ENCODE measurements at places on chromosomes 2 and 18. TPM values are rescaled to one million over a fixed set of nuclear protein-coding genes. Genes with fewer than 3 reads are reported as not detected.
A peak's percentile ranks its signal among the peaks of the same experiment; 100 is the strongest.

GRCh38 chr18:78292618-78293380, 686.8 kb upstream of the SALL3 start:
- no peak for ATAC-seq

DNA sequence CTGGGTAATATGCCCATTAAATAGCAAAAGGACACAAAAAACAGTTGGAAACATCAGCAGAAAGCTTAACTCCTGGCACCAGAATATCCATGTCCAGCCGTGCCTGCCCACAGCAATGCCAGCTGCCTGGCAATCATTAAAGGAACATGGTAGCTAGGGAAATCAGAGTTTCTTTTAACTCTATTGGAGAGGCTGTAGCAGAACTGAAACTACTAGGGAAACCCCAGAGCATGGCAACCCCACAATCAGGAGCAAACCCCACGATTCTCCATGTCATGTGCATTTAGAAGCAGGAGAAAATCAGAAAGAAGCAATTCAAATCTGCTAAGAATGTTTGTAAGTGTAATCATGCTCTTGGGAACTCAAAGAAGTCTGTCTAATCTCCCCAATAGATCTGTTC, 409.0 kb upstream of the SMIM21 start:
- no peak for ATAC-seq

DNA sequence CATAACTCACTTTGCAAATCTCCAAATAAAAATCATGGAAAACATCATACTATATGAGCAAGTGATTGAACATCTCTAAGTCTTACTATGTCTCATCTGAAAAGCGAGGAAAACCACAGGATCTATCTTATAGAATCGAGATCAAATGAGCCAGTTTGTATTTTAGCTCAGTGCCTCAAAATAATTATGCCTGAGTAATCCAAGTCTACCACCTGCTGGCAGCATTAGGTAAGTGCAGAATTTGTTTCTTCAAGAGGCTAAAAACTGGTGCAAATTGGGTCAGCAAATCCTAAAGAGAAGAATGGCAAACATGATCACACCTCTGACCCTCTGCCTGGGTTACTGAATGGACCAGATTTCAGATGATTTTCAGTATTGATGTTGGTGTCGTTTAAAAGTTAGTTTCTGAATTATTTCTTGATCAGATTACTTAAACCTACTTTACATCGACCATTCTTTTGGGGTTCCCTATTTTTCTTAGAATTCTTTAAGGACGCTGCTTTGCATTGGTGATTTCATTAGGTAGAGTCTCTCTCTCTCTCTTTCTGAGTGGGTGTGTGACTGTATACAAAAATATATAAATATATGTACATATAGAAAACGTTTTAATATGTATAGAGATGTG, 12.7 kb upstream of the FHOD3 start:
- ATAC-seq = peak; percentile 69

DNA sequence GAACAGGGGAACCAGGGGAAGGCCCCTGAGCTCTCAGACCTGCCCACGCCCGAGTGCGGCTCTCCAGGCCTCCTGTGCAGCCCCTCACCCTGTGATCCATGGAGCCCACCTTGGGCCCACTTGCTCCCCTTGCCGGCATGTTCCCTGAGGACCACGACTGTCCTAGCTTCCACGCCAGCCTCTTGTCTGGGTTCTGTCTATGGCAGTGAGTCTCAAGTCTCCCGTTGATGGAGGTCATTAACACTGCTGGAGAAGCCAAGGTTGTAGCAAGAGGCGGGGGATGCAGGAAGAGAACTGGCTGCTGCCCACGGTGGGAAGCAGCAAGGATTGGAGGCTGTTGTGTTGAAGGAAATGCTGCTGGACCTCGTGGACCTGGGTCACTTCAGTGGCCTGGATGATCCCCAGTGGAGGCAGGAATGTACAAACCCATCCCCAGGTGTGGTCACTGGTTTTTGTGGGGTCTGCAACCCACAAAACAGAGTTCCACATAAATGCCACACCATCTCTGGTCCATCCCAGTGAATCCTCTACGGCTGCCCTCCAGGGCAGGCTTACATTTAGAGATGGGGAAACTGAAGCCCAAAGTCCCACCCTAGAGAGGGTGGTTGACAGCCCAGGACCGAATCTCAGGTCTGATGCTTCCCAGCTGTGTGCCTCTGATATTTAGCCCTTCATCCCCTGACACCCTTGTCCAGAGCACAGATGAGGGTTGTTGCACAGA, 150.3 kb downstream of the NDUFA10 start:
- ATAC-seq = no peak

GRCh38 chr2:10057231-10058107, 14.1 kb downstream of the KLF11 start:
- peak; percentile 52 for ATAC-seq

DNA sequence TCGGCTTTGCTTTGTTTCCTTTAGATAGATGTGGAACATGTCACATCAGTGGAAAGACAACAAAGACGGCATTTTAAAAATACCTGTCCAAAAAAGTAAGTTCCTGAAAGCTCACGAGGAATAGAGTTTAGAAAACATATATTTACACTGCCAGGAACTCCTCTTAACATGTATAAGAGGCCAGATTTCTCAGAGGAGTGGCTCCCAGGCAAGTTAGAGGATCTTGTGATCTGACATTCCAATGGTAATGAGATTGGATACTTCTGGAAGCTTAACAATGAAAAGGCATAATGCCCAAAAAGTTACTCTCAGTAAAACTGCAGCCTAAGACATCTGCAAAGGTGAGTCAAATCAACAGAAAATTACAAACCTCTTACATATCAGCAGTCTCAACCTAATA, 77.1 kb downstream of the CYRIA start:
- no peak for ATAC-seq

- no peak for ATAC-seq
Measured at GRCh38 chr2:231940795-231941194, 14.6 kb upstream of the NPPC start.

DNA sequence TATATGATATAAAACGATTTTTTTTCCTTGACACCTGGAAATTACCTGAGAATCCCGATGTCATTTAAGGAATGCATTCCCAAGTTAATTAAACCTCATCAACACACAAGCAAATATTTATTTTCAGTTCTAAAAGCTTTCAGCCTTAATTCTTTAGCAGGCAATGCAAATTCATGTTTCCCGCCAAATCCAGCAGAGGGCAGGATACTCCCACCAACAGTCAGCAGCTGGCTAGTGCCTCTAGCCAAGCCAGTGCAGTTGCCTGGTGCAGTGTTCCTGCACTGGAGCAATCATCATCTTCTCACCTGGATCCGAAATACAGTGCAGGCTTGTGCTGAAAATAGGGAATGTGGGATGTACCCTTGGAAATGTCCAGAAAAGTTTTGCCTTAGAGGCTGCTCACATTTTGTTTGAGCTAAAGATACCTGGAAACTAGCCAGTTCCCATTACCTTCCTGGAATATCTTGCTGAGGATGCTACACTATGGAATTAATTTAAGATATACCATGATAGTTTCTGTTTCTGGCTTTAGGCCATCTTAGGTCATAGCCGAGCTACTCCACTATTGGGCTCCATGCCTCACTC, 48.4 kb upstream of the CYTIP start:
- ATAC-seq = peak; percentile 76

- no peak for ATAC-seq
Measured at GRCh38 chr2:209146682-209147320, 277.0 kb upstream of the MAP2 start.

DNA sequence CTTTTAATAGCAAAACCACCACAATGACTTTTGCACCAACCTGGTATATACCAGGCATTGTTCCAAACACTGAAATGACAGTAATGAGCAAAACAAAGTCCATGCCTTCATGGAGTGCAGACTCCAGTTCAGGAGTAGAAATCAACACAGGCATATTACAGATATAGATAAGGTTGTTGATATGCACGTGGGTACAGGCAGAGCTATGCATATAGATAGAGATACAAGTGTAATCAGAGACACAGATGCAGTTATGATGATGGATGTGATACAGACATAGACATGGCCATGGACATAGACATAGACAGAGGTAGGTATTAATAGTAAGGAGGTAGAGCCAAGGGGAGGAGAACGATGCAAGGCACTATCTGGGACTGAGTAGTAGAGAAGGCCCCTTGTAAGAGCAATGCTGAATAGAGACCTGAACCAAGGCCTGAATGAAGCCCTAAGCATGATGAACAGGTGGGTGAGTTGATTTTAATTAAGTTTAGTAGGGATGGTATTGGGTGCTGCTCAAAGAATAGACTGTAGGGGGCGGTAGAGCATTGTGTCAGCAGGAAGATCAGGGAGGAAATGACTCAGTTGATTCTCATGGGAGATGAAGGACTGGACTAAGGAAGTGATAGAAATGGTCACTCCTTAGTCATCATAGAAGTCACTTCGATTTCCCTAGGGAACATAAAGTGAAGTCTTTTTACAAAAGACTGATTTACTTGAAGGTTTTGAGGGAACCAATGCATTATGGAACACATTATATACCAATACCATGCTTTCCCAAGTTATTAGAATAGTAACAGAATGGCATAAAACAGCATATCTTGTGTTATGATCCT, 39.4 kb downstream of the CMPK2 start:
- ATAC-seq = peak; percentile 95

GRCh38 chr2:45257820-45258219, 248.6 kb upstream of the SIX2 start:
- ATAC-seq = no peak

- ATAC-seq = no peak
Measured at GRCh38 chr2:130351711-130352110, 4.1 kb upstream of the PTPN18 start.

DNA sequence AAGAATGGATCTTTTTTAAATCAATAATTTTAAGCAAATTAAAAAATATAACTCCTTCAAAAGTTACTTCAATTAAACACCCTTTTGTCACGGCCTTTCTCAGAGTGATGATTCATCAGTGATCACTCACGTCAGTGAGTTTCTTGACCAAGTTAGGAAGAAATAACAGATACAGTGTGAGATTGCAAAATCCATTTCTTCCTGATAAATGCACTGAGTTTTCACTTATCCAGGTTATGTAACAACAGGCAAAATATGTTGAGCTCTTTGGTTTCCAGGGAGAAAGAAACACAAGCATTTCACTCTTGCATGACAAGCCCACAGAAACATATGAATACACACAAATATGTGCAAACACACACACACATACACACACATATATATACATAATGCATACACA, 195.9 kb upstream of the CYRIA start:
- peak; percentile 46 for ATAC-seq

DNA sequence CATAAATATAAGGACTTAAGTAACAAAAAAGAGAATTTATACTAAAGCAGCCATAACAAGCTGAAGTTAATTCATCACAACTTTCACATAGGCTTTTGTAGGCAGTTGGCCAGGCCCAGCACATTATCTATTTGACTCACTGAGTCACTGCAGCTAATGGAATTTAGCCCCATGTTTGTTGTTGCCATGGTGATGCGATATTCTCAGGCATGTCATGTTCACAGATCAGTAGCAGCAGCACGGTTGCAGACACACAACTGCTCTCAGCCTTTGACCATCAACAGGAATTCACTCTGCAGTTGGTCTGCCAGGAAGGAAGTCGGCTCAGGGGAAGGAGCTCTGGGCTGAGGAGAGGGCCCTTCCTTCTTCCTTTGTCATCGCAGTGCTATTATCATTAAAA, 639.8 kb downstream of the TMEM182 start:
- no peak for ATAC-seq

- no peak for ATAC-seq
Measured at GRCh38 chr2:235206399-235206798, 254.6 kb downstream of the SH3BP4 start.

- no peak for ATAC-seq
Measured at GRCh38 chr18:3526421-3527354, 76.7 kb downstream of the TGIF1 start.

GRCh38 chr2:102439065-102439695, 16.2 kb downstream of the IL18RAP start:
- peak; percentile 66 for ATAC-seq

DNA sequence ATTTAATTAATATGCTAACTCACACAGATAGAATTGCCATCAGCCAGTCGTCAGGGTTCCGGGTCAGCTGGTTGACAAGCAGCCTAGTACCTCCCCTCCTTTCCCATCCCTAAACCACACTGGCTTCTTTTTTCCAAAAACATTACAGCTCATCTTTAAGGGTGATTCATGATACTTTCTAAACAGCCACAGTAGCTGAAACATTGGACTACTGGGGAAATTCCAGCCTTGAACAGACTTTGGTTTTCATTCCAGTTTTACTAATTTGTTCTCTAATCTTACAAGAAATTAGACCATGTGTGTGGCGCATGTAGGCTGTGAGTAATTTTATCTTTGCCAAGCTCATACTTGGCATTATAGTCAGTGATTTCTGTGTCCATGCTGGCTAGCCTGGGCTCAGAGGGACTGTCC, 110.8 kb downstream of the FMNL2 start:
- ATAC-seq = peak; percentile 59

GRCh38 chr2:217742841-217743240, 260.0 kb downstream of the TNS1 start:
- no peak for ATAC-seq

- no peak for ATAC-seq
Measured at GRCh38 chr2:215904101-215904500, 109.2 kb downstream of the MREG start.

DNA sequence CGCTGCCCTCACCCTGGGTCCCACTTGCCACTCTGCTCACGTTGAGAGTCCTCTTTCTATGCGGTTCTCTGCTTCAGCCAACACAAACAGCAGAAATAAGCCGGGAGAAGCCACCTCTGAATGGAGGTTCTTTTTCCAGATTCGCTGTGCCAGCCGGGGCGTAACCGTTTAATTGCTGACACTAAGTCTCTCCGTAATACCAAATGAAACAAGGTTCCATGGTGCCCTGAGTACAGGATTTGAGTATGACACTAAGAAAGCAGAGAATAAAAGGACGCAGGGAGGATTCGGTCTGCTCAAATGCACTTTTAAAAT, 37.6 kb downstream of the CTIF start:
- no peak for ATAC-seq

DNA sequence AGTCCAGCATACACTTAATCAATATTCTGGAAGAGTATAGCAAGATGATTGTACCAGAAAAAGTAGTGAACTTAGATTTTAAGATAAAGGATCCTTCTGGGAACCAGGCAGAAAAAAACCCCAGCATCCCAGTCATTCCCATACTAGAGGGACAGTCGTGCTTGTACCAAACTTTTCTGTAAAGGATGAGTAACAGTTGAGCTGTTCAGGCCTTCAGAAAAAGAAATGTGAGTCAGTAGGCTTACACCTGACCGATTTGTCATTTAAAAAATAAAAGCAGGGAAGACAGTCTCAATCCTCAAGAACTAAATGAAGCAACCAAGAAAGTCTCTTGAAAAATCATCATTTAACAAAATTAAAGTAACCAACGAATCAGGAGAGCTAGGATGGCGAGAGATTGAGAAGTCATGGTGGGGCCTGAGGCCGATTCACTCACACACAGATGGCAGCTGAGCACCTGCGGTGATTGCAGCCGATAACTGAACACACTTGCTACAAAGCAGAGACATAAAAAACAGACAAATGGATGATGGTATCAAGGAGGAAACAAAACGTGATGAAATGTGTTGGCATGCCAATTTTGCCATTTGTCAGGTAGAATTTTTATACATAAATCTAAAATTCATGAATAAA, 170.0 kb upstream of the ALKAL2 start:
- no peak for ATAC-seq

The PTGR3 gene
- total RNA-seq = 21.2 TPM

The FMNL2 gene
- 12.4 TPM for total RNA-seq

The MAP3K19 gene
- total RNA-seq = not detected

The ASB18 gene
- not detected for total RNA-seq

The APCDD1 gene
- 42.2 TPM for total RNA-seq

The UGT1A6 gene
- 11.2 TPM for total RNA-seq

The BIN1 gene
- total RNA-seq = 4.5 TPM

The EPHA4 gene
- 16.9 TPM for total RNA-seq
